ENCODE measurements at places on chromosomes 11 and 22.

DNA sequence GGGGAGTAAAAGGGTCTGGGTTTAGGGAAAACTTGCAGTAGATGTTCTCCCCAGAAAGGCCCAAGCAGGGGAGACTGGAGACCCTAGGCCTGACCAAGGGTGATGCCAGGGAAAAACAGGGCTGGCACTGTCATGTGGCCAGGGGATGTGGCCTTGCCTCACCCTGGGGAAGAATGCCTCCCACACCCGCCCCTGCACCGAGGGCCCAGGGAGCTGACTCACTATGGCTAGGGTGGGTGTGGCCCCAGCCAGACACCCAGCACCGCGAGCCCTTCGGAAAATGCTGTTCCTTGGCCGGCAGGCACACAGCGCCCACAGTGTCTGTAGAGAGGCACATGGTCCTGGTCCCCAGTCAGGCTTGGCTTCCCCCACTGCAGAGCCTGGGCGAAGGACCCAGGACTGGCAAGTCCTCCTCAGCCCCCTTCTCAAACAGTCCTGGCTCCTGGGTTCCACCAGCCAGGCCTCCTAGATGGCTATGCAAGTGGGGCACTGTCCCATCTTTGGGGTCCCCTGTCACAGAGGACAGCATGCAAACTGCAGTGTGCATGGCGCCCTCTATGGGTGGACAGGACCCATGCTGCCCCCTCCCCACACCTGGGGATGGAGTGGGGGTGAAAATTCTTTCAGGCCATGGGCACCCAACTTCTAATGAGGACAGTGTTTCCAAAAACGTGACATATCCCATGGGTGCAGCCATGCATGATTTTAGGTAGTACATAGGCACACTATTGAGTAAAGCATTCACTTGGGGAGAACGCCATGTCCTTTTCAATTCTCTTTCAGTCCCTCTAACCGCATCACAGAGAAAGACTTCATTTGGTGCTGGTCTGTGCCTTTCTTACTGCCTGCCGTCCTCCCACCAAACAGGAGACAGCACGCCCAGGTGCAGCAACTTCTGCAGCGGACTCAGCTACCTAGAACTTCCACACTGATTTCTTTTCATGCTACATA, 15.2 kb downstream of the TMPRSS5 start:
- DNase-seq, result peak; percentile 92

GRCh38 chr11:44445500-44446365, 119.7 kb upstream of the CD82 start:
- DNase-seq, result no peak

DNA sequence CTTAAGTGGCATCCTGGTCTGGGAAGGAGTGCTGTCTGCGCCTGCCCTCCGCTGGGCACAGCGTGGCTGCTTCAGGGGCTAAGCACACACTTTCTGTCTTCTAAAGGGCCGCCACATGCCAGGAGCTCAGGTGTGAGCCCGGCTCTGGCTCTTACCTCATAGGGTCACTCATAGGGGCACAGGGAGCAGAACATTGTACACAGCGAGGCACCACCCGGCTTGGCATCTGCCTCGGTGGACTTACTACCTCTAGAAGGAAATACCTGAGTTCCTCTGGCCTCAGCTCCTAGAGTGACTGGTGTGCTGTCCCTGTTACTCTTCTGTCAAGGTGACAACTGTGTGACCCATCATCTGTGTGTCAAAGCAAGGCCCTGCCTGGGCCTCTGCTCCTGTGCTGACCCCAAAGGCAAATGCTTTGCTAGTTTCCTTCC, 13.4 kb downstream of the NEAT1 start:
- DNase-seq, result no peak

- no peak for DNase-seq
These were observed 261.9 kb downstream of the CTTN start for GRCh38 chr11:70660059-70660888.

- DNase-seq, result peak; percentile 88
These were observed 9.4 kb upstream of the SAMM50 start for GRCh38 chr22:43945632-43946383.

- DNase-seq, result no peak
These were observed 43.6 kb downstream of the XRRA1 start for GRCh38 chr11:74905326-74905725.

DNA sequence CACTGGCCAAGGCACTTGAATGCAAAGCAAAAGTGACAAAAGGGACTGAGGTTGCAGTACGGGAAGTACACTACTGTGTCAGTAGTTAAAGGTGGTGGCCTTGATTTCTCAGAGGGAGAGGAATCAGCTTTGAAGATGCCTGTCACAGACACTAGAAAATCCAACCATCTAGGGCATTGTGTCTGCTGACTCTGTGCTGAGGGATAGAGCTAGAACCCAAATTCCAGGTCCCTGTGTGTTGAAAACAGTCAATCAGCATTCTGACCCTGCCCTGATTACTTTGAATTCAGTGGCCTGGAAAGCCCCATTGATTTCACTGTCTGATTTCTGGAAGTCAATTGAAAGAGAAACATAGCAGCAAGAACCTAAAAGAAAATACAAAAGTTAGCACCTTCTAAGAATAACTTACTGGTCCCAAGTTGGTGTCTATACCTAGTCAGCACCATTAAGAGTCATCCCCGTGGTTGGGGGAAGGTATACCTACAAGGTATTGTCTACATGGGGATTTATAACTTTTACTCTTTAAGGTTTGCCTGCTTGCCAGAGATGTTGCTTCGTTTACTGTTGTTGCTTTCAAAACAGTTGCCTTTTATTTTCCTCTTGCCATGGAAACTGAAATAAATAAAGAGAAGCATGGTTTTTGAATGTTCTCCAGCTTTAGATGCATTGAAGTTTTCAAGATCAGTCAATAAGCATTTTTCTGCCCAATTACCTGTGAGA, 97.3 kb downstream of the PDHX start:
- no peak for DNase-seq

DNA sequence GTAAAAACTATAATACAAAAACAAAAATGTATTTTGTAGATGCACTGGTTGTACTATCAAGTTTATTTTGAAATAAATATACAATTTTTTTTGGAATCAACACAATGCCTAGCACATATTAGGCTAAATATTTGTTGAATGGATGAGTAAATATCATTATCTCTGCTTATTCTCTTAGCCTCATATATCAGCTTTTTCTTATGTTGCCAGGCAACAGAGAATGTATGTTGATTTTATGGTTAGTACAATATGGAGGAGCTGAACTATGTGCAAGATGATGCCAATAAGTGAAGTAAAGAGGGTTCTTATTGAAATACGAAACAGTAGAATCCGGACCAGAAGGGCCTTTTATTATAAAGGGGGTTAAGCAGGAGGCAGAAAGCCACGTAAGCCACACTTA, 94.9 kb downstream of the FAR1 start:
- DNase-seq, result no peak

- DNase-seq, result no peak
These were observed 25.8 kb downstream of the TNRC6B start for GRCh38 chr22:40203572-40203971.

- DNase-seq, result no peak
These were observed 91.0 kb upstream of the ARHGAP32 start for GRCh38 chr11:129283141-129283540.

- peak; percentile 13 for DNase-seq
These were observed 48.4 kb upstream of the MRGPRX1 start for GRCh38 chr11:18987454-18988231.

DNA sequence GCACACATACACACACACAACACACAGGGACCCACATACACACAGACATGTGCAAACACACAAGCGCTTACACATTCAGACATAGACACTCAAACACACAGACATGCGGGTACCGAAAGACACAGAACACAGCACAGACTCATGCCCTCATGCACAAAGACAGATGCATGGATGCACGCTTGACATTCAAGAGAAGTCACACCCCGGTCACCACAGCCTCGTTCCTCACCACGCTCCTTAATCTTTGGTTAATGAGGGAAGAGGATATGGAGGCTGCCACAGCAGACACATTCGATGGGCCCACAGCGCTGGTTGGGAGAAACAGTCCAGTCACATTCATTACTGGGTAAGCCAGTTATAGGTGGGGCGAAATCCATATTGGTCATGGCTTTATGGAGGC, 51.9 kb upstream of the EIF3D start:
- no peak for DNase-seq

- DNase-seq, result no peak
These were observed 228.4 kb downstream of the BLID start for GRCh38 chr11:121887569-121887968.

GRCh38 chr11:22879630-22880029, 19.4 kb upstream of the CCDC179 start:
- DNase-seq, result peak; percentile 14

DNA sequence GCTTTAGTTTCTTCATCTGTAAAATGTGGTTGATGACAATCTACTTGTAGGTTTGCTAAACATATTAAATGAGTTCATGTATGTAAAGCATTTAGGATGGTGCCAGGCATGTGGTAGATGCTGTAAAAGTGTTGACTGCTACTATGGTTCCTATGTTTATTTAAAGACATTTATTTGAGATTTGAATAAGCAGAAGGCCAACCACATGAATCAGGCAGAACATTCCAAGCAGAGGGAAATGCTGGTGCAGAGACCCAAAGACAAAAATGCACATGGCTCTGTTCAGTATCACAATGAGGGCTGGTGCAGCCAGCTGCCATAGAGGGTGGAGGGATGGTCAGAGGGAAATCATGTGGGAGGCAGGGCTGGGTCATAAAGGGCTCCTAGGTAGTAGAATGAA, 156.2 kb upstream of the PDGFD start:
- no peak for DNase-seq

GRCh38 chr11:62508336-62509058, 38.1 kb downstream of the AHNAK start:
- DNase-seq, result peak; percentile 64

- peak; percentile 14 for DNase-seq
These were observed 19.2 kb upstream of the CASP12 start for GRCh38 chr11:104917271-104918112.

DNA sequence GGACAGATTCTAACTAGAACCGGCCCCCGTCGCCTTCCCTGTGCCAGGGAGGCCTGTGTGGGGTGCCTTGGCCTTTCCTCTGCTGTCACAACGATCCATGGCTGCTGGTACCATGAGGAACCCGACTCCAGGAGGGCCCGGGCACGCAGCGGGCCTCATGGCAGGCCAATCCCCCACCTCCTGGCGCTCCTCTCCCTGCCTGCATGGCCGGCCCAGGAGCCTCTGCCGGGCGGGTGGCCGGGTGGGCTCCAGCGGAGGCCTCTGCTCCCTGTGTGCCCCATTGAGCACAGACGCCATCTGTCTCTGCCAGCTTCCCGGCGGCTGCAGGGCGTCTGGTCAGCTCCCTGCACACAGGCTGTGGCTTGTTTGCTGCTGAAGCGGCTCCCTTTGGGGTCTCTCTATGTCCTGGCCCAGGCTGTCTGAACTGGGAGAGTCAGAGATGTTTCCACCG, 86.5 kb downstream of the MYEOV start:
- DNase-seq, result no peak

DNA sequence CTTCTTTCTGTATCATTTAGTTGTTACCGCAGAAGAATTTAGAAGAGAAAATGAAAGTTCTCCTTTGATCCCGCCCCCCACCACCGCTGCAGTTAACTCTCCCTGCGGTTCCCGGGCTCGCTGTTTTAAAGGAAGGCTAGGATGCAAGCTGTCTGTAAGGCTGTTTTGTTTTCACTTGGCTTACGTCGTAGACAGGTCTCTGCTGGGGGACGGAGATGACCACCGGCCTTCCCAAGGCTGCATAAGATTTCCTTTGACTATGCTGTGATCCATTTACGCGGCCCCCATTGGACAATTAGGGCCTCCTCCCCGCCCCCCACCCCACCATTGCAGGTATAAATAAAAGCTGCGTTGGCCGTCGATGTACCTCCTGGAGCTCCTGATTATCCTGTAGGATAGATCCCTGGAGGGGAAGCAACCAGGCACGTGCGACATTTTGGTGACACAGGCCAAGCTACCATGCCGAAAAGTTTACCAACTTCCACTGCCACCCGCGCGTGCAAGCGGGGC, 1.4 kb upstream of the CPT1A start:
- peak; percentile 38 for DNase-seq

GRCh38 chr11:92240916-92241315, 16.3 kb downstream of the FAT3 start:
- DNase-seq, result no peak

DNA sequence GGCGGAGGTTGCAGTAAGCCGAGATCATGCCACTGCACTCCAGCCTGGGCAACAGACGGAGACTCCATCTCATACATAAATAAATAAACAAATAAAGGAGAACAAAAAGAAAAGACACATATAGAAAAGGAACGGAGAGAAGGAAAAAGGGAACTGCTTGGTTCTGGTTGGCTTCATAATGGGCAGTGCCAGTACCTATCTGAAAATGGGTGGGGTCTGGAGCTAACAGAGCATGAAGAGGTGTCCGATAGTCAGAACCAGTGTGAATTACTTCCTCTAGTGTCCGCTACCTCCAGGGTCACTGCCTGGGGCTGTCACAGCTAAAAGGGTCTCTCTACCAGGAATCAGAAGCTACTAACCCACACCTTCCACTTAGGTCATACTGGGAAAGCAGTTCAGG, 27.2 kb upstream of the TTC28 start:
- DNase-seq, result no peak

- no peak for DNase-seq
These were observed 52.2 kb downstream of the PPFIA1 start for GRCh38 chr11:70322666-70323065.

GRCh38 chr11:9251311-9251710, 13.8 kb downstream of the DENND5A start:
- DNase-seq, result no peak

DNA sequence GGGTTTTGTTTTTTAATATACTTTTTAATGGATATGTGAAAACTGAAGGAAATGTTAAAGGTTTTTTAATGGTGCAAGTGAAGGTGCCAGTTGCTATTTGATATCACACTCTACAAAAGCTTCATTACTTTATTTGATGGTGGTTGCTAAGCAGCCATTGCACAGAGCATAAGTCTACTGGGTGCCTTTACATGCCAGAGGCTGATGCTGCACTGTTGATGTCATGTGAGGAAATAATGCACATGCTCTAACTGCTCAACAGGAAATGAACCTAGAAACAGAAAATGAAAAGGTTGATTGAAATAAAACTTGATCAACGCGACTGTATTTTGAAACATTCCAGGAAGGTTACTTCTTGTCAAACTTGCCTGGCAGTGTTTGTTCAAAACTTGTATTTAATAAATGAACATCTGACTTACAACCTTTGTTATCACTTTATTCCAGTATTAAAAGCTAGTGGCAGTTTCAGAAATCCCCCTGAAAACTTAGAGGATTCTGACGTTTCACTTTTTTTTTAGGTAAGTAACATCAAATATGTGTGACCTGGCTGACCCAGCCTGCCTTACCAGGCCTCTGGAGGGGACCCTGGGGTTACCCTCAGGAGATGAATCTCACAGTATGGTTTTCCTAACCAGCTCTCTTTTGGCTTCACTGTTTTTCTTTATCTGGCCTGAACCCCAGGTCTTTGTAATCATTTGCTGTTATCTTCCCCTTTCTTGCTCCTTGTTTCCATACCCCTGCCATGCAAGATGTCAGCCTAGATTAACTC, 2.4 kb upstream of the ATP5MG start:
- no peak for DNase-seq

DNA sequence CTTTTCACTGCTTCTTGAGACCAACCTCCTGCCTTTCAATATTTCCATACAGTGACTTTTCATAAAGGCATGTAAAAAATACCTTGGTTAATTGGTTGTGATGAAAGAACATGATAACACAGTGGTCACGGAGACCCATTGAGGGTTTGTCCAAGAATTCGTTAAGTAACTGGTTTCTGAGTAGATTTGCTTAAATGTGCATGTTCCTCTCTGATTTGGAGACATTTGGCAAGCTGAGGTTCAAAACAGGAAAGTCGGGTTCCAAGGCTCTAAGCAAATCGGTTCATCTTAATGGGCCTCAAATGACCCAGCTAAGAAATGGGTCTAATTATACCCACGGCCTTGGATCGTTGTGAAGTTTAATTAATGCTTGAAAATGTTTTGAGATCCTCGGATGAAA, 36.9 kb upstream of the CCND1 start:
- no peak for DNase-seq

GRCh38 chr11:22991196-22991595, 130.9 kb upstream of the CCDC179 start:
- no peak for DNase-seq

All from GM03348 (cell line).